ENCODE measurements at places on chromosomes 3 and 15.

DNA sequence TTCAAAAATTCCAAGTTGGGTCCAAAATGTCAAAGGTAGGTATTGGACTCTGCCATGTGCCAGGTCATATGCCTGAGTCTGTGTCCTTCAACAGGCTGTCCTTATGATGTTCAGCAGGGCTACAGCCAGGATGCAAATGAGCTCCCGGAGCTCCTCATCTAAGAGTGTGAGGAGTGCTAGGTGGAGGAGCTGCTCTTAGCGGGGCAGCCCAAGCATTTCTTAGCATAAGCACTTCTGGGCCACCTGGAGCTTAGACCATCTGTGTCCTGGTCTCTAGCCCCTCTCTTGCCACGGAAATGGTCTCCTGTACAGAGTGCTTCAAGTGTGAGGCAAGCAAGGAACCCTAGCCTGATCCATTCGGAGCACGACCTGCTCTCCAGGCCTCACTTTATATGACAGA lies 64.6 kb upstream of the PRR23C start:
- no peak for DNase-seq

DNA sequence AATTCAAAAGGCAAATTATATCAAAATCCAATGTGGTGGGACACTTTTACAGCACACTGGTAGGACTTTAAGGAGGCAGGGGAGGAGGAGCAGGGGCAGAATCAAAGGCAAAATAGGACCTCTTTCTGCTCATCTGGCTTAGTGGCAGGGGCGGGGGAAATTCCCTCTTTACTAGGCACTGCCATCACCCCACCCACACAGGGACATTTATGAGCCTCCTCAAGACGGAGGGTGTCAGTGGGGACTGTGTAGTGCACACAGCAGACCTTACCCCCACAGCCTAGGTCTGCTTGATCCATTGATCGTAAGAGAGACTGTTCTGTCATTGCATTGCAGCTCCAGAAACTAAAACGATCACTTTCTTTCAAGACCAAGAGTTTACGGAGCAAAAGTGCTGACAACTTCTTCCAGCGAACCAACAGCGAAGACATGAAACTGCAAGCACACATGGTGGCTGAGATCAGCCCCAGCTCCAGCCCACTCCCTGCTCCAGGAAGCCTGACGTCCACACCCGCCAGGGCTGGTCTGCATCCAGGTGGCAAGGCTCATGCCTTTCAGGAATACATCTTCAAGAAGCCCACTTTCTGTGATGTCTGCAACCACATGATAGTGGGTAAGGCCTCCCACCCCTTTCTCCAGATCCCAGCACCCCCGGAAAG lies 62.9 kb downstream of the STAC start:
- no peak for DNase-seq

GRCh38 chr15:68304589-68305337 lies 27.2 kb downstream of the FEM1B start:
- DNase-seq: no peak

- no peak for DNase-seq
Measured at GRCh38 chr15:34754674-34755418, at the start of gene GJD2. Gene GJD2 (minus strand): TSS chr15:34754998. CDS start chr15:34754488, 510 bp downstream.

DNA sequence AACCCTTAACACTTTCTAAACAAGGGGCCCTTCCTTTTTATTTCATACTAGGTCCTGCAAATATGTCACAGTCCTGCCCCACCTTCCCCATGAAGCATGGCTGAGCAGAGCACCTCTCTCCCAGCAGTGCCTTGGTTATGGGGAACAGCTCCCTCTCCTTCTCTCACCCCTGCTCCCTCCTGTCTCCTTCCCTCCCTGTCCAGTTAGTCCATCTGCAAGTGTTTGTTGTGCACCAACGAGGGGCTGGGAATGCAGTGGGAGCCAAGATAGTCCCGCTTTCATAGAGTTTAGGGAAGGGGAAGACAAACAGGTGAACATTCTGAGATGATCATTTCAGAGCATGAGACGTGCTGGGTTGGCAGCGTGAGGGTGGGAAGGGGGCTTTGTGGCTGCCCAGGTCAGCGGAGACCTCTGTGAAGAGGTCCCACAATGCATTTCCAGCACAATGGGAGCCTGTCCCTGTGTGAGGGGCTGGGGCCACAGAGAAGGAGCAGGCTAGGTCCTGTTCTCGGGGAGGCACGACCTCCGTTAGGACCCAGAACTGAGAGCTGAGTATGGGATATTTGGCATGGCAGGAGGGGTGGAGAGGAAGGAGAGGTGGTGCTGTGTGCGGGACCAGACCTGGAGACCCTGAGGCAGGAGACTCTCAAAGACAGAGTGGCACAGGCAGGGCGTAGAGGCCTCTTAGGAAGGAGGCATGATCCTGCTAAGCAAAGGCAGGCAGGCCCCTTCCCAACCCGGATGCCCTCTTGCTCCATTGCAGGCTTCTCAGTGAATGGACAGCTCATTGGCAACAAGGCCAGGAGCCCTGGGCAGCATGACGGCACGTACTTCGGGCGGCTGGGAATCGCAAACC lies 5.5 kb upstream of the ITIH3 start:
- no peak for DNase-seq

DNA sequence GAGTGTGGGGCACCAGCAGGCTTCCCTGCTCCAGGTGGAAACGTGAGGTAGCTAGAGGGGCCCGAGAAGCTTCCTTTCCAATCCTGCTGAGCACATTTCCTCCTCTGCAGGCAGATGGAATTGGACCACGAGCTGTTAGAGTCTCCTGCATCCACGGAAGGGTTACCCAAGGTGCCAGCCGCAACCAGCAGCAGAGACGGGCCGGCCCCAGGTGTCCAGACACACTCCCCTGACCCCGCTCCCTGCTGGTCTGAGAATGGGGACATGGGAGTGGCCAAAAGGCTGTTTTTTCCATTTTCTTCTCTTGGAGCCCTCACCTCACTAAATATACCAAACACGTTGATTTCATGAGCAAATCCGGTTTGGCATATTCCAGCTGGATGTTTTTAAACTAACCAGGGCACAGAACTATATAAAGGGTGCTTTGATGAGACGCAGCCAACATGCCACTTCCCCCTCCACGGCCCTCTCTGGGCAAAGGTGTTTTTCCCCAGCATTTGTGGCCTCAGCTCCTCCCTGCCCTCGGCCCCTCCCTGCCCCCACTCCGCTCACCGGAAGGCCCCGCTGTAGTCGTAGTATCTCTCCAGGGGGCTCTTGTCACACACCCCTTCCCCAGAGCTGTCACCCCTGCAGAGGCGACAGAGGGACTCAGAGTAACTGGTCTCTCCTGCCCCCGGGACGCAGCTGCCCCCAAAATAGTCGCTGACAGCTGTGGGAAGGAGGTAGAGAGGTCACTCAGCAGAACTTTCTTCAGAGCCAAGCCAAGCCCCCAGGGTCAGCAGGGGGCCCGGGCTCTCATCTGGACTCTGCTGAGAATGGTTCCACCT lies 7.0 kb downstream of the MELTF start:
- no peak for DNase-seq

DNA sequence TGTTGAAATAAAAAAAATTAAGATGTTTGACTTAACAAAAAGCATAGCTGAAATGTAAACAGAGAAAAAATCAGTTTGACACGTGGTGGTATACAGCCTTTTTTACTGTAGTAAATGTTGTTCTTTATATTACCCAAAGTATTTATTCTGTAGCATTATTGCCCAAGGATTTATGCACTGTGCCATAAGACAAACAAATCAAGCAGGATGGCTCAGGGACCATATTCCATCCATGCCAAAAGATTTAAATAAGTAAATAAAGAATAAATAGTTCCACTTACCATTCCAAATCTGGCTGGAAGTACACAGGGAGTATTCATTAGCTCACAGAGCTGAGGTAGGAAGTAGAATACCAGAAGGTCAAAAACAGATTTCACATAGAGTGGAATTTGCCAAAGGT lies 666.7 kb upstream of the CADM2 start:
- DNase-seq: no peak

- DNase-seq: no peak
Measured at GRCh38 chr3:111810909-111811308, 48.2 kb upstream of the PHLDB2 start.

DNA sequence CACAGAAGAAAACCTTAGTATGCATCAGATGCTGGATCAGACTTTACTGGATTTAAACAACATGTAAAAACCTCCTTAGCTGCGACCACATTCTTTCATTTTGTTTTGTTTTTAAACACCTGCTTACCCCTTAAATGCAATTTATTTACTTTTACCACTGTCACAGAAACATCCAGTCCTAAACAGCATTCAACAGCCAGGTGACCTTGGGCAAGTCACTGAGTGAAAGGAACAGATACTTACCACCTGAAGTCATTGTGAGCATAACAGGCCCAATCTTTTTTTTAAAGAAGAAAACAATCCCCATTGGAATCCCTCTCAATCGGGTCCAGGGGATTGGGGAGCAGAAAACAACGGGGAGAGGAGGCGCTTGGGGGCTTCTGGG lies 390 bp downstream of the STARD5 start:
- DNase-seq: no peak

DNA sequence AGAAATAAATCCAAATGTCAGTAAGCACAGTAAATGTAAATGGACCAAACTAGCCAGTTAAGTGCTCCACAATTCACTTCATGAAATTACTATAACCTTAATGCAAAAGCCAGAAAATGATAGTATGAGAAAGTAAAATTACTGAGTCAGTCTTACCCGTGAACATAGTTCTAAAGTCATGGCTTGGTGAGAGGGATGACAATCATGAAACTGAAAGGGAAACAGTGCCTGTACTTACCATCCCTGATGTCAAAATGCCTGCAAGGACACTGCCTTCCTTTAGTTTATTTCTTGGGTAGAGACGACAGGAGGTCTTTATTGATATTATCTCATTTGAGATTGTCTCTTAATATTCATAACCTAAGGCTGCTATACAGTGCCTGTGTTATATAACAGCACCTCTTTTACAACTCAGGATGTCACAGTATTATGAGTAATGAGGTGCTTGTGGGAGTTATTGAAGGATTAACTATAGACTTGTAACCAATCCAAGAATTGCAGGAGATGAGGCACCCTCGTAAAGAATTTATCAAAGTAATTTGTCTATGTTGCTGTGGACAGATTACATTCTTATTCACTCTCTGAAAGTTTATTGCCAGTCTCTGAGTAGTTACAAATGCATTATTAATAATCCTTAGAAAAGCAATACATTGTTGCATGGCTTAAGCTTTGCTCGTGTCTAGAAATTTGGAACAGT lies 142.9 kb upstream of the BFSP2 start:
- DNase-seq: no peak

DNA sequence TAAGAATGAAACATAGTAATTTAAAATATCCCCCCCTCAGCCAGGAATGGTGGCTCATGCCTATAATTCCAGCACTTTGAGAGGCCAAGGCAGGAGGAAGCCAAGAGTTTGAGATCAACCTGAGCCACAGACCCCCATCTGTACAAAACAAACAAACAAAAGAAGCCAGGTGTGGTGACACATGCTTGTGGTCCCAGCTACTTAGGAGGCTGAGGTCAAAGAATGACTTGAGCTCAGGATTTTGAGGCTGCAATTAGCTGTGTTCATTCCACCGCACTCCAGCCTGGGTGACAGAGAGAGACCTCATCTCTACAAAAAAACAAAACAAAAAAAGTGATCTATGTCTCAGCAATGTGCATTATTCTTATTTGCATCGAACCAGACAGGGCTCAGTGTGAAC lies 800.8 kb downstream of the MCTP2 start:
- no peak for DNase-seq

DNA sequence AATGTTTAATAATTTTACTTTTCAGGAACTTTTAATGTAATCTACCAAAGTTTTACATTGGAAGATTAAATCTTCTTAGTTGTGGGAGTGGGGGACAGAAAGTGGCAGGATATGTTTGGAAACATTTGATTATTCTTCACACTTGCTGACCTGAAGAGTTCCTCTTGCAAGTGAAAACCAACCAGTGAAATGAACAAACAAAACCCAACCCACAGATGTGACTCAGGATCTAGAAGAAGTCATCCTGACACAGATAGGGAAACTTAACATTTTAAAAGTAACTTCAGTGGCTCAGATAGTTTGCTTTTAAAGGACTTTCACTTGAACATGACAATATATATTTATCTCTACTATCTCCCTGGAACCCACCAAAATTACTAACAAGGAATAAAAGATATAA lies 55.4 kb downstream of the ASTE1 start:
- DNase-seq: no peak
